ENCODE measurements at places on chromosomes 6 and 20.

- no peak for DNase-seq
These were observed 96.3 kb upstream of the GCM1 start for GRCh38 chr6:53244958-53245357.

- no peak for DNase-seq
These were observed 470 bp downstream of the AGER start for GRCh38 chr6:32183483-32184083.

DNA sequence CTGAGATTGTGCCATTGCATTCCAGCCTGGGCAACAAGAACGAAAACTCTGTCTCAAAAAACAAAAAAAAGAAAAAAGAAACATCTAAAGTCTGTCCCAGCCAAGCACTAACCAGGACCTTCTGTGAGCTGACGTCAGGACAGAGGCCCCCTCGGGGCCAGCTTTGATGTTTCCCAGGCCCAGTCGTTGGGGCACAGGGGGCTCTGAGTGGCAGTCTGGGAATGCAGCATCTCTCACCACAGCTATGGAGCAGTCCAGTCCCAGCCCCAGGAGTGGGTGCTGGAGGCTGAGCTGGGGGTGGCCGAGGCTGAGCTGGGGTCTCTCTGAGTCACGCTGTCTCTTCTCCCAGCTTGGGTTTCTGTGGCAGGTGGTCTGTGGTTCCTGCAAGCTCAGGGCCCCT is 46.0 kb upstream of the SRF start:
- no peak for DNase-seq

DNA sequence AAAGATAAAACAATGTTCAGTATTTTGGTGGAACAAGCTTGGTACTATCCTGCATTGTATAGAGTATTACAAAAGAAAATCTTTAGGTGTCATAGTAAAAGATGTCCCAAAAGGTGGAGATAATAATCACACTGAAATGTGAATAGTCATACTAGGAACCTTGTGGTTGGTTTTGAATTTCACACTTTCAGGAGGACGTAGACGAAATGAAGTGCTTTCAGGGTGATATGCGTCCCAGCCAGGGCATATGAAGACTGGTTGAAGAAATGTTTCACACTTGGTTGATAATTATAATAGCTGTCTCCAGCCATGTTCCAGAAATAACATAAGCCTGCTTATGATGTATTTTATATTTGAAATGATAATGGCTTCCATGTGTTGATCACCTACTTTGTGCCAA is 60.4 kb downstream of the SCAND1 start:
- no peak for DNase-seq

GRCh38 chr6:14501240-14501639 is 383.7 kb downstream of the CD83 start:
- DNase-seq = no peak

All from activated gamma-delta T cell treated with anti-CD3 and anti-CD28 coated beads, Interleukin-2, amount 50 U/mL, for 16 hours (primary cell).